ENCODE measurements at places on chromosomes 2 and 18.

GRCh38 chr2:128301501-128301966 lies 17.1 kb downstream of the HS6ST1 start:
- DNase-seq = no peak

- DNase-seq = no peak
Observed at GRCh38 chr2:156573710-156574109, 137.5 kb downstream of the GPD2 start.

DNA sequence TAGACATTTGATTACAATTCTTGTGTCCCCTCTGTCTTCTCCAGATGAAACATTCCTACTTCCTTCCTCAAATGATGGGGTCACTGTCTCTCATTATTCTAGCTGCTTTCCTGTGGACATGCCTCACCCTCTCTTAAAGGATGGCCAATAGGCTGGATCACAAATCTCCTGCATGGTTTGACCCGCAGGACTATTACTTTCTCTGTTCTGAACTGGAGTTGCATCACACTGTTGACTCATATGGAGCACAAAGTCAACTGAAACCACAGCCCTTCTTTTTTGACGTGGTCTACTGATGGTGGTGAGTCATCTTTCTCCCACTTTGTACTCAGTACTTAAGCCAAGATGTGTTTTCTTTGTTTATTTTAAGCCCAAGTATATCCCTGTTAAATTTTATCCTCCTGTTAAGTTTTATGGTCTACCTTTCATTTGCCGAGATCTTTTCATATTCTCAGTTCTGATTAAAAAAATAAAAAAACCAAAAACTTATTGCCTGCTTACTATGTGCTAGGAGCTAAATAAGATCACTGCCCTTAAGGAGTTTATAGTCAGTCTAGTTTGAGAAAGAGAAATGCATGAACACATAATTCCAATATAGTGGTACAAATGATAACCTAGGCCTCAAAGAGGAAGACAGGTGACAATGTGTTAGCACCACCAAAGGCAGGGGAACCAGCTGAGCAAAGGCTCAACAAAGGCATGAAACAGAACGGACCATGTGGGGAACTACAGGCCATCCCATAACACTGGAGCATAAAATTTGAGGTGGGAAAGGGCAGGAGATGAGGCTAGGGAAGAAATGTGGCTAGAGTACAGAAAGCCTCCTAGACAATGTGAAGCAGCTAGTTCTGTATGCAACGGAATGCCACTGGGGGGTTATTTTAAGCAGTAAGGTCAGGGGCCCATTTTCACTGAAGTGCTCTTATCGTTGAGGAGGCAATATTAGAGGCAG lies 67.6 kb upstream of the ZFP36L2 start:
- DNase-seq = no peak

GRCh38 chr2:206225435-206226232 lies 48.8 kb upstream of the ZDBF2 start:
- no peak for DNase-seq

- DNase-seq = no peak
Observed at GRCh38 chr18:59267503-59268126, 5.6 kb downstream of the RAX start.

GRCh38 chr18:35042389-35043071 lies 1.3 kb downstream of the MAPRE2 start:
- no peak for DNase-seq

GRCh38 chr2:223099561-223099960 lies 47.6 kb downstream of the KCNE4 start:
- no peak for DNase-seq

DNA sequence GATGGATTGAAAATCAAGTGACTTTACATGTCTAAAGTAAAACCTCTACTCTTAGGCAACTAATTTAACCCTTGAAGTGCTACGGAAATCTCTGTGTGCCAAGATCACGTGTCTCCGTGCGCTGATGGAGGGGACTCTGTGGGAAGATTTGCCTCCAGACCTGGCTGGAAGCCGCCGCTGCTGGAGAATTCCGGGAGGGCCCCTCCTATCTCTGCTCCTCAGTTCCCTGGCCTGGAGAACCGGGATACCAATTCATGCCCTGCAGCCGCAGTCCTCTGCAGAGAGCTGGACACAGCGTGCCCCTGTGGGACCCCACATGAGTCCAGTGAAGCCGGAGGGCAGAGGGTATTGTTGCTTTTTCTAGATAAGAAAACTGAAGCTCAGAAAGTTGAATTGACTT lies 126.9 kb upstream of the PXDN start:
- no peak for DNase-seq

- DNase-seq = no peak
Observed at GRCh38 chr2:8583400-8584173, 98.3 kb upstream of the ID2 start.

DNA sequence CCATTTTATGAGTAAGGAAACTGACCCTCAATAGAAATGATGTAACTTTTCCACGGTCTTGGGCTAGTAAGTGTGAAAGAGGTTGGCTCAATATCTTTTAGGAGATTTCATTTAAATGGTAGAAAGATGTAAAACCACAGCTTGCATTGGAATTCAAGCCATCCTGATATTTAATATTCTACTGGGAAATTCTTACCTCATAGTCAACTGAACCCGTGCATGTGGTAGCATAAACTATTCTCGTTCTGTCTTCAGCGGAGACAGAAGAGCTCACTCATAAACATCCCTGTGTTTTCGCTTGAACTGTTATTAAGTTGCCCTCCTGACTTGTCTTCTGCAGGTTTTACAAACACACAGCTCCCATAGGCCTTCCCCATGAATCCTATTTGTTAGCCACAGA lies 8.5 kb upstream of the SPATS2L start:
- DNase-seq = no peak

DNA sequence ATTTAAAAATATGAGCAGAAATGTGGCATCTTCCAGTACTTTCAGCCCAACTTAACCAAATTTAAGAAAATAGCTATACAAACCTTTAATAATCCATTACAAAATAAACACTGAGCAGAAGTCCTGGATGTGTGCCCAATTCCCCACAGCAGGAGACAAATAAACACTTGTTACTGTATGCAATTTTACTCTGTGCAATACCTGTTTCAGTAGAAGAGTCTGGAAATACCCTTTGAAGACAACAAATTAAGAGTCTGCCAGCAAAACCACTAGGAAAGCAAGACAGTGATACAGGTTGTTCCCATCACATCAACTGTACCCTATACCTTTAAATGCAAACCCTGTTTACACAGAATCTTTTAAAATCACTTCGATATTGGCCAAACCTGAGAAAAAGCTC lies 41.4 kb upstream of the RNU4ATAC start:
- DNase-seq = no peak

GRCh38 chr2:36246320-36246990 lies 109.1 kb upstream of the CRIM1 start:
- no peak for DNase-seq

- DNase-seq = no peak
Observed at GRCh38 chr2:231380307-231380706, 15.2 kb upstream of the B3GNT7 start.

DNA sequence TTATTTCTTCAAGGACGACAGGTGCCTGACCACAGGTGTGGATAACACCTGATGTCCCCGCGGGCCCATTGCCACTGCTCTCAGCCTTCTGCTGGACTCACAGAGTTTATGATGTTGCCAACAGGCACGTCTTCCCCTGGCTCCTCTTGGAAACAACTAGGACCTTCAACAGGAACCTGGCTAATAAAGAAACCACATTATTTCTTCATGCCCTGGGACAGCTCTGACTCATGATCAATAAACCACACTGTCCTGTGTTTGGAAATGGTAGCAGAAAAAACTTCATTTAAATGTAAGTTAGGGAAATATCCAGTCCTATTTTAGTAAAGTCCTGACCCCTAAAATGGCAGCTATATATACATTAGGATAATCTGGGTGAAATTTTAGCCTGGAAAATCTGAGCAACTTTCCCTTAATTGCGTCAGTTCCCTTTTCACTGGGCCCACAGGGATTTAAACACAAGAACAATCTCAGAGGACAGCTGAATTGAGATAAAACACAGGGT lies 158.9 kb downstream of the VAPA start:
- DNase-seq = no peak

GRCh38 chr18:44704135-44704789 lies 23.6 kb downstream of the SETBP1 start:
- DNase-seq = no peak

DNA sequence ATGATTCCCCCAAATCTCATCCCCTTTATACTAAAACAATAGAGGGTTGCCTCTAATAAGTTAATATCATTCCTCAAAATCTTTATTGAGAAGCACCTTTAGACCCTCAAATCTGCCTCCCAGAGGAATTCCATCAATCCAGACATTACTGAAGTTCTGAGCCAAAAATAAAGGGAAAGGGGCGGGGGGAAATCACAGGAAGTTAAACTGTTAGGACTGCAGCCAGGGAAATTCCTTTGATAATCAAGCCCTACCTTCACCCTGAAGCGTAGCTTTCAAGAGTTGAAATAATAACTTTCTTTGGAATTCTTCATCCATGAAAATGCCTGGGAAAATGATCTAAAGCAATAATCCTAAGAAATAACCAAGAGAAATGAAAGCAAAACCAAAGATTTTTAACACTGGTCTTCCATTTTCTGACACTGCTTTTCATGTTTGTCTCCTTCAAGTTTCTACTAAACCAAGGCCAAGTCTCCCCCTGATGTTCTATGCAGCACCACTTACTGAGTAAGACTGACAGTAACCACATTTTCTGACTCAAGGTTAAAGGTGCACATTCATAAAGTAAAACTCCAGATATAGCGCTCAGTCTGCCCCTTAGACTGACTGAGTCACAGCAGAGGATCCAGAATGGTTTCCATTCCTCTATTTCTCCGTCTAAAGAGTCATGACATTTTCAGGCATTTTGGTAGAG lies 78.2 kb downstream of the TCF4 start:
- DNase-seq = no peak

DNA sequence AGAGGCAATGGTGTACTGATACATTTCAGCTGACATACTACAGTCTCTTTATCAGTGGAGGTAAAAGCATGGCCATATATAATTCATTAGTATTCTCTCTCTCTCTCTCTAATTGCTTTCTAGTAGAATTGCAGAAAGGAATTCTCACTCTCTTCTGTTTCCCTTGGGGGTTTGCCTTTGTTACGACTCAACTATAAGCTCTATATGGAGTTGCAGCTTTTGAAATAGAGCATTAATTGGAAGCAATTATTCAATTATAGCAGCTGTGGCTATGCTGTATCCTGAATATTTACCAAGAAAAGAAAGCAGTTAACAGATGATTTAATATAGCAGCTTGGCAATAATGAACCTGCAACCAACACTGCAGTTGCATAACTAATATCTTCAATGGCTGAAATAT lies 132.7 kb upstream of the STON1 start:
- DNase-seq = no peak

- no peak for DNase-seq
Observed at GRCh38 chr2:217900780-217901360, 101.9 kb downstream of the TNS1 start.

DNA sequence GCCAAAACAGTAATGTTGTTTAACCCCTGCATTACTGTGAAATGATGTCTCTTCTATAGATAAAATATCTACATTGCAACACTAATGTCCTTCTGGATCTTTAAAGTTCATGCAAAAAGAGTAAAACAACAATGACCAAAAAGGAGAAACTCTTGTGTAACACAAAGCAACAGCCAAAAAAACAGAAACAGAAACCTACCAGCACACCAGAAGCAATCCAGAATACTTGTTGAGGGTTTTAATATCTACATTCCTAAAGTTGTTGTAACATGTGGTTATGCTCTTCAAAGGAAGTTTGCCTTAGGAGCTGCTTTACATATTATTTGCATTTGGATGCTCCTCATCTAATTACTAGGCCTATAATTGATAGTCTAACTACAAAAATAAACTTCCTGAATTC lies 157.2 kb downstream of the BABAM2 start:
- DNase-seq = no peak

DNA sequence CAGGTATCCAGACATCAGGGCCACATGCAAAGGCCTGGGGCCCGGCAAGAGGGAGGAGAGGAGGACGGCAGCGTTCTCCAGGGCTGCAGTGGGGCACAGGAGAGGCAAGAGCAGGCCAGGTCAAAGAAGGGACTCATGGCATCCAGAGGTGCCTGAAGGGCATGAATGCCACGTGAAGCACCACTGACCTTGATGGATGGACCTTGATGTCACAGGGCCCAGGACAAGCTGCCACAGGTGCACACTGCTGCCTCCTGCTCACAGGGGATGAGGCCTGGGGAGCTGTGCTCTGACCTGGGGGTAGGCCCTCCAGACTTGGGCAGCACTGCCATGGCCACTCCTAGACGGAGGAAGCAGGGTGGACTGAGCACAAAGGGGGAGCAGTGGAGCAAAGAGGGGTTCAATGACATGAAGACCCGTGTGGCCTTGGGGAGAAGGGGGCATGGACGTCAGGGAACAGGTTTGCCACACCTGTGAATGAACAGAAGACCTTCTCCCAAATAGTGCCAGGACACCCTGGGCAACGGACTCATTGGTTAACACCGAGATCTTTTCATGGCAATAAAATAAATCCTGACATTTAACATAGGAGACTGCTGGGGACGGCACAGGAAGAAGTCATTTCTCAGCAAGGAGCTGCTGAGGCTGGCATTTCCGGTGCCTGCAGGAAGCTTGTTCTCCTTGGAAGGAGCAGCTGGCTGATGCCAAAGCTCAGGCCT lies 65.6 kb downstream of the EMX1 start:
- no peak for DNase-seq

Data from cortex of kidney (tissue), 1 donor.